ENCODE measurements at places on chromosomes 4 and X.
A peak's percentile ranks its signal among the peaks of the same experiment; 100 is the strongest.

- DNase-seq, result peak; percentile 0
Observed at GRCh38 chr4:157977086-157977485, 195.7 kb downstream of the GASK1B start.

GRCh38 chrX:13059637-13060499 lies 15.4 kb upstream of the FAM9C start:
- no peak for DNase-seq

GRCh38 chrX:21863241-21863640 lies 7.5 kb downstream of the YY2 start:
- DNase-seq, result no peak

GRCh38 chr4:77028246-77028645 lies 47.5 kb downstream of the CCNI start:
- DNase-seq, result no peak

DNA sequence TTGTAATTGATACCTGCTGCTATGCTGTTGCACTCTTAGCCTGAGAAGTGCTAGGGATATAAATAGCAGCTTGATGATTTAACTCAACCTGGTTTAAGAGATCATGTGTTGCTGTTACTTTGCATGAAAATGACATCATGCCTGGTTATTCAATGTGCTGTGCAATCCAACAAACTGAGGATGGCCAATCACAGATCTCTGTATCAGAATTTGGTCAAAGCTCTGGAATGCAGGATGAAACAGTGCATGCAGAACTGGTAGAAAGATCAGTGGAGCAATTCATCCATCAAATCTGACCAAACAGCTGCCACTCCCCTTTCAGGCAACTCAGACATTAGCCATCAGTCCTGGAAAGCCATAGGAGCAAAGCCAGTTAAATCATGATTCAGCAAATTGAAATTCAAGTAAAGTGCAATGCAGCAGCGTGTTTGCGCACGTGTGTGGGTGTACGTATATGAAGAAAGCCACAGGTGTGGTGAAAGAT lies 160.3 kb upstream of the RASGEF1B start:
- DNase-seq, result no peak

GRCh38 chrX:67094061-67094460 lies 449.8 kb upstream of the AR start:
- DNase-seq, result no peak

DNA sequence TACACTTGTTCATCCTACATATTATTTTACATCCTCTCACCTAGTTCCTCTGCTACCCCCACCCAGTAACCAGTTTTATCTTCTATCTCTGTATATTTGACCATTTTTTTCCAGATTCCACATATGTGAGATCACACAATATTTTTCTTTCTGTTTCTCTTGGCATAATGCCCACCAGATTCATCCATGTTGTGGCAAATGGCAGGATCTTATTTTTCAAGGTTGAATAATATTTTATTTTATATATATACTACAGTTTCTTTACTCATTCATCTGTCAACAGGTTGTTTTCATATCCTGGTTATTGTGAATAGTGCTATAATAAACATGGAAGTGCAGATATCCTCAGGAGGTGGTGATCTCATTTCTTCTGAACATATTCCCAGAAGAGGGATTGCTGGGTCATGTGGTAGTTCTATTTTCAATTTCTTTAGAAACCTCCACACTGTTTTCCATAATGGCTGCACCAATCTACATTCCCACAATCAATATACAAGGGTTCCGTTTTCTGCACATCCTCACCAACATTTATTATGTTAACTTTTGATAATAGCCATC lies 48.2 kb downstream of the THAP9 start:
- no peak for DNase-seq

- peak; percentile 27 for DNase-seq
Observed at GRCh38 chrX:103464774-103465117, 54.5 kb downstream of the RAB40A start.

GRCh38 chr4:22672944-22673343 lies 19.8 kb upstream of the GBA3 start:
- DNase-seq, result no peak

GRCh38 chr4:2946812-2947600 lies 16.2 kb downstream of the NOP14 start:
- no peak for DNase-seq

DNA sequence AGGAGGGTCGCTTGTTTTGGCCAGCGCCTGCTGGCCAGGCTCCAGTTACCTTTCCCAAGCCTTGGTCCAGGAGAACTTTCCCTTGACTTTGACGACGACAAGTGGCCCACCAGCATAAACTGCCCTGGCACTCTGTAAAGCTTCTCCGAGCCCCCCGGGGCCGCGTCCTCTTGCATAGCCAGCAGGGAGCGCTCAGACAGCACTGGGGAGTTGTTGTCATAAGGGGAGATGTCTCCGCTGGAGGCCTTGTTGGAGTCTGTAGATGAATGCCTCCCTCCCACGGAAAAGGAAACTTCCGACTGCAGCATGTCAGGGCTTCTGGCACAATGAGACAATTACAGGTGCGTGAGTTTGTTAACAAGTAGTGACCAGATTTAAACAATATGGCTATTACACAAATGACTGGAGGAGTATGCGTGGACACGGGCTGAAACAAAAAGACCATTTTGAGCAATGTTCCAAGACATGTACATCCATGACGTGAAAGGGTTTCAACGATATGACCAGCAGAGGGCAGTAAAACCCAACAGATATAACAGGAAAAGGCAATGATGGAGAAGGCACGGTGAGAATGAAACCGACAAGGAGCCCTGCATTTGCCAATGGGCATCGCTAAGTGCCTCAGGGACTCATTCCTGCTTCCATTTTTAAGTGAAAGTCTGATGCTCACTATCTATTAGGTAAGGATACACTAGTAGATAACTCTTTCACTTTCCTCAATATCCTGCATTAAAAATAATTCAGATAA lies 33.0 kb downstream of the HCCS start:
- DNase-seq, result peak; percentile 22

DNA sequence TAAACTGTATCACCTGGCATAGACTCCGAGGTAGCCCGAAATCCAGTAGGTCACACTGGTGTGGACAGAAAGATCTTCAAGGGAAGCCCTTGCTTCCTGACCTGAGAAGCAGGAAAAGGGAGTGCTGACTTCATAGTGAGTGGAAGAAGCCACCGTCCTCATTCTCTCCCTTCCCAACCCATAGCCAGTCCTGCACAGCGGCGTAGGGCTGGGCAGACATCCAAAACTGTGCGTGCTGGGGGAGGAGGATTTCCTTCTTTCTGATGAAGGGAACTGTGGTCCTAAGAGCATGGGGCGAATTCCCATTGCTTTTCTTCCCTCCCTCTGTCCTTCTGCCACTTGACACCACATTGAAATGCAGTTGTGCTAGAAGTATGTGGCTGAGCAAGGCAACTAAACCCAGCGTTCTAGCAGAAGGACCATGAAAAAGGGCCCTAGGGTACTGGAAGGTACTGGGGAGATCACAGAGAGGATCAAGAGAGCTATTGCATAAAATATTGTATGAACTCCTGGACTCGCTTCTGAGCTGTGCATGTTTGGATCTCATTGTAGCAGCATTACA lies 66.9 kb downstream of the STOX2 start:
- DNase-seq, result no peak

GRCh38 chrX:12007881-12008280 lies 130.4 kb upstream of the FRMPD4 start:
- peak; percentile 0 for DNase-seq

DNA sequence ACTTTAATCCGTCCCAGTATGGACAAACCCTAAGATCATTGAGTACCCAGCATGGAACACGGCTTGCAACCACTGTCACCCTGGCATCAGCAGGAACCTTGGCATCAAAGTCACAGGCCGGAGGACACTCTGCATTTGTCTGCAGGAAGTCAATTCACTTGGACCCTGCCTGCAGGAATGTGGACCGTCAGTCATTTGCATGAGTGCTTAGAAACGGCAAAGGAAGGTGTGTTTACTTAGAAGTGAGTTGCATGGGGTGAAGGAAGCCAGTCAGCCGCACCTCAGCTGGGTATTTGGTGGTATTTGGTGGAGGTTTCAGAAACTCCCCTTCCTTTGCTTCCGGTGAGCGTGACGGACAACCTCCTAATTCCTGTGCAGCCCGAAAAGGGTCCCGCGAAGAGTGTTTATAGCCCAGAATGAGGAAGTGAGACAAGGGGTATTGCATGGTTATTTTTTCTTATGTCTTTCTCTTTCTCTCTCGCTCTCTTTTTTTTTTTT lies 15.5 kb downstream of the P2RY8 start:
- DNase-seq, result no peak

- no peak for DNase-seq
Observed at GRCh38 chr4:35918491-35918977, 325.8 kb downstream of the ARAP2 start.

- DNase-seq, result no peak
Observed at GRCh38 chr4:42088386-42088785, 64.1 kb downstream of the BEND4 start.

- DNase-seq, result no peak
Observed at GRCh38 chrX:150602296-150602695, 33.9 kb downstream of the MTM1 start.

DNA sequence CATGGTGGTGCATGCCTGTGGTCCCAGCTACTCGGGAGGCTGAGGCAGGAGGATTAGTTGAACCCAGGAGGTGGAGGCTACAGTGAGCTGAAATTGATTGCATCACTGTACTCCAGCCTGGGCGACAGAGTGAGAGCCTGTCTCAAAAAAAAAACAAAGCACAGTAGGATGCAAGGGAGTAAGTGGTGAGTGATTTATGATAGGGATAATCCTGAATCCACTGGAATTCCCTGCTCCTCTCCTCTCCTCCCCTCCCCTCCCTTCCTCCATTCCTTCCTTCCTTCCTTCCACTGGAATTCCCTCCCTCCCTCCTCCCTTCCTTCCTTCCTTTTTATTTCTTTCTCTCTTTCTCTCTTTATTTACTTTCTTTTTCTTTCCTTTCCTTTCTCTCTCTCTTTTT lies 40.9 kb upstream of the NKRF start:
- no peak for DNase-seq

DNA sequence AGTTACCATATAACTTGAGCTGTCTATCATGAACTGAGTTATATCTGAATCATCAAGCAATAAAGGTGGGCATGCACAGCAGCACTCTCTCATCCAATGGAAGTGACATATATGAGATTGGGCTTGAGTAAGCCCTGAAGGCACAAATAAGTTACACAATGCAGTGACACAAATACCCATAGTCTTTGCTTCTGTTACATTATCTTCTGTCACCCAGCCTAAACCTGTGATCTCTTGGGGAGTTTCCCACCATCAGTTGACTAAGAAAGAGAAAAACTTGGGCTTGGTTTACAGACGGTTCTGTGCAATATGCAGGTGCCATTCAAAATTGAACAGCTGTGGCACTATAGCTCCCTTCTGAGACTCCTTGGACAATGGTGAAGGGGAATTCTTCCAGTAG lies 138.8 kb upstream of the IL15 start:
- no peak for DNase-seq

DNA sequence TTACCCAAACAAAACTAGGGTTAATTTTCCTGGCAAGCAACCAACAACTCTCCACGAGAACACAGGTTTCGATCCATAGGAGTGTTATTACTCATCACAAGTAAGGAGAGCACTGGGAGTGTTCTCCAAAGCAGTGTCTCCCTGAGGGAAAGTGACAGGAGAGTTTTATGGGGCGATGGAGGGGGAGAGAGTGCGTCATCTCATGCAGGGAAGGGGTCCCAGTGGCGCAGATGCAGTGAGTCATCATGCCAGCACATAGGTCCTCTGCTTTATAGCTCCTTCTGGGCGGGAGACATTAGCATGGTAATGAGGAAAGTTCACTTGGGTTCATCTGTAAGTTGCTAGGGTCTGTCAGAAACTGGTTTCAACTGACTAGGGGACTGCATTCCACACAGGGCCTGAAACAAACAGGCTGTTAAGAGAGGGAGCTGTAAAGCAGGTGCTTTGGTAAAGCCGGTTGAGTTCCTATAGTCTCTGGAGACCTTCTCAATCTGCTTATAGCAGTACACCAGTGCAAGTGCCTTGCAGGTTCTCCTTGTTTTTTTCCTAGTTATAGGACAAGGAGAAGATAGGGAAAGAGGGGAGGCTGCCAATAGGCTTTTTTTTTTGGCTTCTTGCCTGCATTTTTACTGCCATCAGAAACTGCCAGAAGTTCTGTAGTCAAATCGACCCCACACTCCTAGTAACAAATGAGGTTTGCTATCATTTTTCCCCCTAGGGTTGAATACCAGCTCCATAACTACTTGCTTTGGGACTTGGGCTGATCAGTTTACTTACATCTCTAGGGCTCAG lies 12.8 kb upstream of the BOD1L1 start:
- no peak for DNase-seq

DNA sequence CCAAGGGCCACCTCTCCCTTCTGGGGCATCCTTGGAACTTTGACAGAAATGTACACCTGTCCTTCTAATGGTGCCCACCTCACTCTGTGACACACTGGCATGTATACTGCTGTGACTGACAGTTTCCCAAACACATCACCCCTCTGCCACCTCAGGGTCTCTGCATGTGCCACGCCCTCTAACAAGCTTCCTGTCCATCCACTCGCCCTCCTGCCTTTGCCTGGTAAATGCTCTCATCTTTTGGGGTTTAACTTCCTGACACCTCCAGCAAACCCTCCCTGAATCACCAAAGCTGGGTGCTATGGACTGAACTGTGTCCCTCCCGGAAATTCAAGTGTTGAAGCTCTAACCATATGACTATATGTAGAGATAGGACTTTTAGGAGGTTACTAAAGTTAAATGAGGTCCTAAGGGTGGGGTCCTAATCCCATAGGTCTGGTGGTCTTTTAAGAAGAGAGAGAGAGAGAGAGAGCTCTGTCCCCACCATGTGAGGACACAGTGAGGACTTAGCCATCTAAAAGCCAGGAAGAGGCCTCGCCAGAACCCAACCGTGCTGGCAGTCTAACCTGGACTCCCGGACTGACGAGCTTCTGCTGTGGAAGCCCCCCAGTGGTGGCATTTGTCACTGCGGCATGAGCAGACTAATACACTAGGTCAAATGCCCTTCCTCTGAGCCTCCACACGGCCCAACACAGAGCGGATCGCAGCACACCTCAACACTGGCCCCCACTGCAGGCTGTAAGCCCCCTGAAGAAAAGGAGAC lies 95.6 kb downstream of the AFAP1 start:
- DNase-seq, result peak; percentile 28

- DNase-seq, result no peak
Observed at GRCh38 chrX:121231566-121232358, 184.4 kb downstream of the GLUD2 start.

GRCh38 chr4:2850966-2851798 lies 7.5 kb downstream of the ADD1 start:
- no peak for DNase-seq

GRCh38 chrX:17560385-17560784 lies 176.9 kb upstream of the SCML1 start:
- DNase-seq, result no peak

Data from amniotic stem cell (primary cell).